ENCODE measurements at places on chromosomes 2 and 18. TPM values are rescaled to one million over a fixed set of nuclear protein-coding genes. Genes with fewer than 3 reads are reported as not detected.

DNA sequence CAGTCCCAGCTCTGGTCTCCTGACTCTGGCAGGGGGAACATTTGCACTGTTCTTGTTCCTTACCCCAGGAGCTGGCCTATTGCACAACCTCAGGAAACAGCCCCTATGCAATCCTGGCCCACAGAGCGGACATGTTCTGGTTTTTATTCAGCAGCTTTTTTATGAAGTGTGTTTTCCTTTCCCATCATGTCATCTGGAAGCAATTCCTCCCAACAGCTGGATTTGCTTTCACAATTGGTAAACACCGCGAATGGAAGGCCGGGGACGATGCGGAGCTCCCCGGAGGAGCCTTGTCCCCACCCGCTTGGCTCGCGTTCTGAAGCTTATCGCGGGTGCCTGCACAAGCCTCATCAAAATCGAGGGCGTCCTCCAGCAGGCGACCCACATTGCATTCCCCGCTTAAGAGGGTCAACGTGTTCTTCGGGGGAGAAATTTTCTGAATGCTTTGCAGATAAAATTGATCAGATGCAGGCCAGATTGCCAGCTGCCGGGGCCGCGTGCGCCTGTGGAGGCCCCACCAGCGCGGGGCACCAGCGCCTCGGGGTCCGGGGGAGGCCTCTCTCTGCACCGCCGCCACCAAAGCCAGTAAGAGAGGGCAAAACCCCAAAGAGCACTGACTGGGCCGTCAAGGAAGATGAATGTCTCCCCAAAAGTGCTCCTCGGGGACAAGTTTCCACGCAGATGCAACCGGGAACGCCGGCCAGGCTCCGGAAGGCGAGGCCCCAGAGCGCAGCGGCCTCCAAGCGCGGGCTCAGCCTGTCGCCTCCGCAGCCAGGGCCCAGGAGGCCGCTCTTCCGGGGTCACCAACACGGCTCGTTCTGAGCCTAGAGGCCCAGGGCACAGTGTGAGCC, 60.3 kb upstream of the SP3 start:
- peak; percentile 78 for DNase-seq

DNA sequence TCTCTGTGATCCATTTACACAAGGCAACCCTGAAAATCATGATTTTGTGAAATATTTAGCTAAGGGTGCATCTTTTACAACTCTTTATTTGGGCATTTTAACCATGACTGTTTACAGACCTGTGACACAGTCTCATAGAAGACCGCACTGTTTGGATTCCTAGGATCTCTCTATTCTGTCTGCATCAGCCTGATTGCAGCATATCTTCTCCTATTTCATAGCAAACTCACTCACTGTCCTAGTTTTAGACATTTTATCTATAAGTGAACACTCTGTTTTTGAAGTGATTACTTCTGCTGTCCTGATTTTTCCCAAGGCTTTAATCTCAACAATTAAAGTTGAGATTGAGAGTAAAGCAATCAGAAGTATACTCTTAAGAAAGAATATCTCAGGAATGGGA, 56.2 kb downstream of the CAVIN2 start:
- no peak for DNase-seq

GRCh38 chr18:49849331-49850217, 36.2 kb upstream of the ACAA2 start:
- DNase-seq, result no peak

GRCh38 chr2:150531591-150531990, 44.1 kb upstream of the RND3 start:
- DNase-seq, result no peak

- no peak for DNase-seq
These were observed 214.6 kb downstream of the RDH14 start for GRCh38 chr2:18345848-18346247.

DNA sequence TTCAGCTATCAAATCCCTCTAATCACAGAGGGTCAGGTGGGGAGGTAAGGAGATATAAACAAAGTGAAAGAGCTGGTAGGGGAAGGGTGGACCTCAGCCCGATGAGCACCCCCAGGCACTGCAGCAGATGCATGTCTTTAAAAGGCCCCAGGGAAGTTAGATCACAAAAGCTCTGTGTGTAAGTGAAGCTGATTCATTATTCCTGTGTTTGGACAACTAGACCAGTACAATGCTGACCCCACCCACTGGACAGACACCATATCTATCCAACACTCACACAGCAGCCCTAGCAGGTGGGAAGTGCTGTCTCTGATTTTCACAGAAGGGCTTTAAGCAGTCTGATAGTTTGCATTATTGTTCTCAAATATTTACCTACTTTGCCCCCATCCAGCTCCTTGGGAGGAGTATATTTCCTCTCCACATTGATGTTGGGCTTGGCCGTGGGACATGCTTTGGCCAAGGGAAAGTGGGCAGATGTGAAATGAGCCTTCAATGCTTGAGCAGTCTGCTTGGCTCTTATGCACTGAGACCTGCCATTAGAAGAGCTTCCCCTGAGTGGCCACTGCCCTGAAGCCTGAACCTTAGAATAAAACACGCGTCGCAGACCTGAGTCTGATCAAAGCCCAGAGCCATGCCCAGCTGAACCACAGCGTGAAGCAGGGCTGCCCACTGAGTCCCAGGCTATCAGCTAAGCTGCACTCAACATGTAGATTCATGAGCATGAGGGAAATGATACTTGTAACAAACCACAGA, 111.4 kb downstream of the COPS8 start:
- DNase-seq, result no peak

DNA sequence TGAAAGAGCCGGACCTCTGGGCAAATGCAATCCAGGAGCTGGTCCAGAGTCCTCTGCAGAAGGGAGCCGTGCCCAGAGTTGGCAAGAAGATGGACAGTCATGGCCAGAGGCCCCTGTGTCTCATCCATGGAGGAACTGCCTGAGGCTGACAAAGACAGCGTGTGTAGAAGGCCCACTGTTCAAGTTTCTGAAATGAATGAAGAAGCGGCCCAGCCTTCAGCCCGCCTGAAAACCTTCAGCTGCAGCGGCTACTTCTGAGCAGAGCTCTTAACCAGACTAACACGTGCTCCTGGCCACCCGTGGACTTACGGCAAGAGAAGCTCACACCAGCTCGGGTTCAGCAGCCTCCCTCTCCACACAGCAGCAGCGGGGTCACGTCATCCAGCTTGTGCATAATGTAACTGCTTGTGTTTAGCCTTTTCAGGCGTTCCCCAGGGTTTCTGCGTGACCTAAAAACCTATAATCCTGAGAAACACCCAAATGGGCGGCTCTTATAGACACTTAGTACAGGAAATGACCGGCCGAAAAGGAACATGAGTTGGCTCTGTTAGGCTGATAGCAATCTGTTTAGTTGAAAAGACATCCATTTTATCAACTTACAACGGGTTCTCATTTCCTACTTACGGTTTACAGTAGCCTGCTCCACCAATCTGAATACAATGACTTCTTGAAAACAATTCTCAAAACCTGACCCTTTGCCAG, at the start of gene FAM124B:
Gene FAM124B (minus strand): TSS at position 467 of the 702 bp plus-strand sequence. CDS start 339 bp downstream, at position 128.
- DNase-seq, result no peak

GRCh38 chr2:196248467-196249094, 77.2 kb upstream of the STK17B start:
- no peak for DNase-seq

DNA sequence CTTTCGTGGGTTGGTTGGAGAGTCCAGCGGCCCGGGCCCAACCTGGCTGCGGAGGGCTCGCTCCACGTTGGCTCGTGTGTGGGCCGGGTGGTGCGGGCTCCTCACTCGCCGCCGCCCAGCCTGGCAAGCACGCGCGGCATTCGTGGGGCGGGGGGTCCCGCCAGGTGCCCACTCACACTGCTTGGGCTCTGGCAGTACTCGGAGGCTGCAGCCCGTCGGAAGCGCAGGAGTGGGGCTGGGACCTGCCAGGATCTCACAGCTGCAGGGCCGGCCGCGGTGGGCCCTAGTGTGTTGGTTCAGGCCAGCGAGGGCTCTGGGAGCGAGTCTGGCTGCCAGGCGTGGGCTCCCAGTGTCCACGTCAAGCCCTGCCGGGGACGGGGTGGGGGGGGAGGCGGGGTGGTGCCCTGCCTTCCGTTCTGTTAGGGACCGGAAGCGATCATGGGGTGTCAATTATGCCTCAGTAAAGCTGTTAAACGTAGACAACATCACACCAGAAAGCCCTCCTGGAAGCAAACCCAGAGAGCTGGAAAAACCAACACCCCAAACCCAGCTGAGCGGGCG, 1.0 kb upstream of the HS6ST1 start:
- DNase-seq, result no peak

DNA sequence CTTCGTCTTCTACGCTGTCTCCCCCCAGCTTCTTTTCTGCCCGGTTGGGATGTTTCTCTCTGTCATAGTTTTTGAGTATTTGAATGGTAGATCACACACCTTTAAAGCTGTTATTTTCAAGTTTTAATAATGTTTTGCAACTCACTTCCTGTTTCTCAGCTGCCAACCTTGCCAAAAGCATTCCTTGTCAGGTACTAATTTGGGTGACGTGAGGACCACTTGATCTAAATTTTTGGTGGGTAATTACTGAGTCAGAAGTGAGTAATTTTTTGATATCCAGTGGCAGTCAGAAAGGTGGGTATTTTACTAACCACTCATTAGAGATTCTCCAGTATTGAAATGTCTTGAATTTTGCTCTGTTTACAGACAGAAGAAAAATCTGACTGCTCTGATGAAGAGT, 852.4 kb upstream of the FANCL start:
- no peak for DNase-seq

- DNase-seq, result peak; percentile 7
These were observed 118.7 kb upstream of the MSTN start for GRCh38 chr2:190181123-190181669.

GRCh38 chr18:12516049-12516630, 108.4 kb downstream of the PRELID3A start:
- no peak for DNase-seq

DNA sequence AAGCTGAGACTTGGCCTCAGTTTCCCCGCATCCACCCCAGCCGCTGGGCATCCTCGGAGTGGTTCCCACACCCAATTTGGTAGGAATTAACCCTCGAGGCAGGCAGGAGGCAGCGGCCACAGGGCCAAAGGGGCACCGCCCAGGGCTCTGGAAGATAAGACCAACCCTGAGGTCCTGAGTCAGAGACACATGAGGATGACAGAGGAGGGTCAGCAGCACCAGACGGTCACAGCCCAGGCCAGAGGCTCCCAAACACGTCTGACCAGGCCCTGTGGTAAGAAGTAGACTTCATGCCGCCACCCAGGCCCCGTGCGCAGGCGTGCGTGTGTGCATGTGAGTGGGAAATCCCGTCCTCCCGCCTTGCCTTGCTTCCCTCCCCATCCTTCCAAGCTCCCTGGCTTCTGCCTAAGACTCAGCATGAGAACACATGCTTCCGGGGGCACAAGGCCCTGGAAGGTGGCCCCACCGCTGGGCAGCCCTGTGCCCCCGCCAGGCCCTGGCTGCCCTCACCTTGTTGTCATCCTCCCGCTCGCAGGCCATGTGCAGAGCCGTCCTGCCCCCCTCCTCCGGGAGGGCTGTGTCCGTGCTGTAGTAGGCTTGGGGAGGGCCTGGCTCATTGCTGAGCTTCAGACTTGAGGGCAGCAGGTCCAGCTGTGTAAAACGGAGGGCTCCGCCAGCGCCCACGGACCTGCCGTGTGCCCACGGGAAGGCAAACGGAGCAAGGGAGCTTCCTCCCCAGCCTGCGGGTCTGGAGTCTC, 46.3 kb downstream of the ANKMY1 start:
- DNase-seq, result no peak

DNA sequence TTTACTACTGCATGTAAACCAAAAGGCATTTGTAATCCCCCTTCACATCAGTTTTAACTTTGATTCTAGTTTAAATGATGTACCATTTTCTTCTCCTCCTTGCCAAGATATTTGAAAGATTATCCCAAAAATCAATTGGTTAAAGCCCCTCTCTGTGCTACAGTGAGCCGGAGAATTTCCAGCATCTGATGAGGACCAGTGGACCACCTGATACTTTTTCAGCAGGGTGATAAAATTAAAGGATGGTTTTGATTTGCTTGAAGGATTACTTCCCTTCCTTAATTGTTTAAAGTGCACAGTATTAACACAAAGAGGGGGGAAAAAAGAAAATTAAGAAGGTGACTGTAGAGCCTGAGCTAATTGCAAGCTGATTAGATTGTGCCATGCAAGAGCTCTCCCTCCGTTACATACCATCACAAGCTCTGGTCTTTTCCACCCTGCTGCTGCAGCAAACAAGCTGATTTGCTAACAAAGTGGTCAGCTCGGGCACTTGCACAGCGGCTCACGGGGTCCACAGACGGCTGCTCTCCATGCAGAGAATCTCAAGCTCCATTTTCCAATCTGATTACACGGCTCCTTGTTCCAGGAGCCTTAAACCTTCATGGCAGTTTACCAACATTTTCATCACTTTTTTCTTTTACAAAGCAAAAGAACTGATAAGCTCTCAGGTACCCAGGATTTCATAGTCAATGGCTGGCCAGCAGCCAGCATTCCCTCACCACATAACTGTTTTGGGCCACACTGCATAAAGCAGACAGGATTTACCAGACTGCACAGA, 22.1 kb downstream of the FIGN start:
- DNase-seq, result no peak

DNA sequence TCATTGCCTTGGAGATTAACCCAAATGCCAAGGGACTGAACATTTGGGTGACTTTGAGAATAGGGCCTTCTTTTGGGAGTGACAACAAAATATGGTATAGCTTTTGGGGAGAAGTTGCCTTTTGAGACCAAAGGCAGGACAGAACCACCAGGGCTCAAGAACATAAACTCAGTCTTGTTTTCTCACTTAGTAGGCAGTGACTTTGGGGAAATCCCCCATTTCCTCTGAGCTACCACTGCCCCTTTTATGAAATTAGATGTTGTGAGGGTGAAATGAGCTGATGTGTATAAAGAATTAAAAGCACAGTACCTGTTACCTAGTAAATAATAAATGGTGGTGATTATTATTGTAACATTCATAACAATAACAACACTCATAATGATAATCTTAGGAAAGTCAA, 36.5 kb downstream of the GPD2 start:
- no peak for DNase-seq

- DNase-seq, result no peak
These were observed 466.3 kb upstream of the SETBP1 start for GRCh38 chr18:44214396-44214795.

DNA sequence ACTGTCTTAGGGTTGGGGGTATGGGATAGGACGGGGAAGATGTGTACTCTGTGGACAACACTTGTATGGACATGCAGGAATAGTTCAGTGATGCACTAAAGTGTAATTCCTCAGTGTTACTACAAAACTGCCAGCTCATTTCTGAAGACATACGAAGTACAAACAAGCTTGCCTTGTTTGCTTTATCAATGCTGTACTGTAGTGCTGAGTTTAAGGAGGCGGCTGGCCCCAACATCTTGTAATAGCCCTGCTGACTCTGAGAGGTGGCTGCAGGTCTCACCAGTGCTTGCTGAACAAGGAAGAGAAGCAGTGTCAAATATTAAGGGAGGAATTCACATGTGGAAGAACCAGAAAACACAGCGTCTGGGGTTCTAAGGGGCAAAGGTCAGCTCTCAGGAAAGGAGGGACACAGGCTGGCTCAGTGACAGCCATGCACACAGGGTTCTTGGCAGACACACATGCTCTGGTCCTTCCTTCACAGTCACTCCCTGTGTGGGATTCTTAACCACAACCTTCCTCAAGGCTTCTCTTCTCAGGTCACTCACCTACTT, 39.8 kb upstream of the EVA1A start:
- DNase-seq, result no peak

Gene PDE11A
- polyA plus RNA-seq, result 6.7 TPM

Gene MBP
- polyA plus RNA-seq, result 18.5 TPM

Gene PPP1R1C
- 3.1 TPM for polyA plus RNA-seq

Gene AGXT
- polyA plus RNA-seq, result not detected

Gene STARD6
- polyA plus RNA-seq, result 0.30 TPM

Gene IGFBP2
- polyA plus RNA-seq, result 169 TPM

Gene ANKRD30BL
- 0.56 TPM for polyA plus RNA-seq
